Right renal pelvis (tissue), 4 donors: ENCODE measurements at places on chromosomes 12 and 14. TPM values are rescaled to one million over a fixed set of nuclear protein-coding genes. Genes with fewer than 3 reads are reported as not detected.

DNA sequence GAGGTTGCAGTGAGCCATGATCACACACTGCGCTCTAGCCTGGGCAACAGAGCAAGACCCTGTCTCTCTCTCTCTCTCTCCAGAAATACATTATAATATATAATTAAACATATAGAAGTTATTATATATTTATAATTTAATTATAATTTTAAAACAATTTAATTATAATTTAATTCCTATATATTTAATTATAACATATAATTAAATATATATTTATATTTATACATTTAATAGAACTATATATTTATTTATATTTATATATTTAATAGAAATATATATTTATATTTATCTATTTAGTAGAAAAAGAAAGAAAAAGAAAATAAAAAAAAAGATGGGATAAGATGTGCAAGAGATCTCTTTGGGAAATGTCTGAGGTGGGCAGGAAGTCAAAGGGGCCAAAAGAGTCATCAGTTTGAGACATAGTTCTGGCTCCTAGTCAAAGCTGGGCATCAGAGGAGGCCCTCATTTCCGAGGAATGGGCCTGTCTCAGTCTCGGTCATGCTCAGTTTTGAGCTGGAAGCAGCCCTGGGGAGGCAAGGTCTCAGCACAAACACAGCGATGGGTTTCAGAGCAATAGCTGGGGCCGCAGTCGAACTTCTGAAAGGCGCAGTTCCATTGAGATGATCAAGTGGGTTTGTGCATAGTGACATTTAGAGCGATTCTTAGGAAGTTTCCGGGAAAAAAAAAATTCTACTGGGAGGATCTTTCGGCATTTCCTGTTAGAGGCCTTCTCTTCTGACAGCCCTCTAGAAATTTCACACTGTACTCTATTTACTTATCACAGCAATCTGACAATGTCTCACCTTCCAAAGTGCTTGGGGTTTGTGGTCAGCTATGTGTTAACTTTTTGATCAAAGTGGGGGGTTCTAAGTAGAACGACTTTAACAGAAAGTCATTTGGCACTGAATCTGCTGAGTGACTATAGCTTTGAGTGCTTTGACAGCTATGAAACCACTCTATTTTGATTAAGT is 58.7 kb upstream of the GZMB start:
- no peak for DNase-seq

- DNase-seq: no peak
Observed at GRCh38 chr12:121673013-121673511, 3.6 kb upstream of the MORN3 start.

DNA sequence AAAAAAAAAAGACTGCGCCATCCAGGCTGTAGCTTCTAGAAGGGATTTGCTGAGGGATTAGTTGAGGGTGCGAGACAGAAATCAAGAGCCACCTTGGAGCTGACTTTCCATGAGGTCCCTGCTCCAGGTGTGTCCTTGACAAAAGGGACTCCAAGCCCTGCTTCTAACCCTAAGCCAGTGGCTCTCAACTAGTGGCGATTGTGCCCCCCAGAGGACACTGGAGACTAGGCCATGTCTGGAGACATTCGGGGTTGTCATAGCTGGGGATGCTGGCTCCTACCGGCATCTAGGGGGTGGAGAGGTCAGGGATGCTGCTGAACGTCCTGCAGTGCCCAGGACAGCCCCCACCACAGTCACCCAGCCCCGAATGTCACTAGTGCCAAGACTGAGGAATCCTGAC is 40.6 kb downstream of the SPRING1 start:
- DNase-seq: no peak

DNA sequence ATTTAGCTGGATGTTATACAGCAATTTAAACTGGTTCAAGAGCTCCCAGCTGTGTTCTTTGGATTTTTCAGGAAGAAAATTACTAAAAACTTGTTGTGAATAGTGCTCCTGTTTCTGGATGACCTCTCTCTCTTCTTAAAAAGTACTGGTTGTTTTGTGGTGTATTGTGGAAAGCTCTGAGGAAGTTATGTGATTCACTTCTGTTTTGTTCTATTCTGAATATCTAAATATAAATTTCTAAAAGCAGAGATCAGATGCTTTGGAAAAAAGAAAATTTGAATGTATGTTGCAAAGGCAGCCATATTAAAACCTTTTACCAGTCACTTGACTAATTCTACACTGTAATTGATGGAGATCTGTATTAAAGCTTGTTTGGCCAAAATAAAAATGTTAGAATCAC is 3.4 kb upstream of the C3AR1 start:
- DNase-seq: no peak

- no peak for DNase-seq
Observed at GRCh38 chr12:96441816-96442215, 41.6 kb upstream of the CDK17 start.

DNA sequence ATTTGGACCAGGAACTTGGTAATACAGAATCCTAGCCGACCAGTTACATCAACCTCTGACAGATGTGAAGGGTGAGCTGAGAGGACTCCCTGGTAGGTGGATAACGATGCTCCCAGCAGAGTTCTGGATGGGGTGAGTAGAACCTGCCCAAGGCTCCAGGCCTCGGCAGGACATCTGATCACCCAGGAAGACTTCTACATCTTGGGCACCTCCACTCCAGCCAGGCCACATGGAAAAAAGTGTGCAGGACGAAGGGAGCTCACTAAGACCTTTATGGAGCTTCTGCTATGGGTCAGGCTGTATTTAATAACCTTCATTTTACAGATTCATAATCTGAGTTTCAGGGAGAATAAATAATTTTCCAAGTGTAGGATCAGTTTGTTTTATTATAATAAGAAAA is 1028.7 kb downstream of the BCL11B start:
- no peak for DNase-seq

TECPR2 gene
- 19.9 TPM for polyA plus RNA-seq

GSKIP gene
- polyA plus RNA-seq: 30.8 TPM

KRT82 gene
- not detected for polyA plus RNA-seq
